Airway epithelial cell (primary cell): ENCODE measurements at places on chromosomes 7 and 10. TPM values are rescaled to one million over a fixed set of nuclear protein-coding genes. Genes with fewer than 3 reads are reported as not detected.

H2AZ2 gene
- total RNA-seq: 154 and 171 TPM in 2 replicates

LDB3 gene
- not detected in 2 replicates for total RNA-seq

CTAGE15 gene
- total RNA-seq: 0.51 and 1.6 TPM in 2 replicates

ITGA8 gene
- not detected in 2 replicates for total RNA-seq

CDHR1 gene
- 1.5 and 3.9 TPM in 2 replicates for total RNA-seq

STEAP4 gene
- 0.92 and 0.93 TPM in 2 replicates for total RNA-seq

ESYT2 gene
- total RNA-seq: 56.2 and 62.6 TPM in 2 replicates
